CD4-positive, alpha-beta T cell treated with Interferon gamma for 1 hour (primary cell): ENCODE measurements at places on chromosomes 1 and 21.

DNA sequence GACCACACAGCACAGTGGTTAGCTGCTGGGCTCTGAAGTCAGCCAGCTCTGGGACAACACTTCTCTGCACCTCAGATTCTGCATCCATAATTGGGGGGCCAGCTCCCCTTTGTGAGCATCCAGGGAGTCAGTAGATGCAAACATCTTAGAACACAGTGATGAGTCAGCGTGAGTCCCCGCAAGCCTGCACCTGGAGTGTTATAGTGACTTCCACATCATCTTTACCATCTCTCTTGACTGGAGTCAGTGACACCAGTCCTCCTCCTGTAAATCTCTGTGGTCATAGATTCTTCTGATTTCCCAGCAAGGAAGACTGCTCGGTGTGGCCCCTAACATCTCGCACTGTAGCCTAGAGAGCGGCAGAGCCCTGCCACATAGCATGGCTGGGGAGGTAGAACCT lies 13.9 kb upstream of the EDN2 start:
- DNase-seq = no peak

- no peak for DNase-seq
Measured at GRCh38 chr1:43363283-43363934, 4.4 kb downstream of the ELOVL1 start.

DNA sequence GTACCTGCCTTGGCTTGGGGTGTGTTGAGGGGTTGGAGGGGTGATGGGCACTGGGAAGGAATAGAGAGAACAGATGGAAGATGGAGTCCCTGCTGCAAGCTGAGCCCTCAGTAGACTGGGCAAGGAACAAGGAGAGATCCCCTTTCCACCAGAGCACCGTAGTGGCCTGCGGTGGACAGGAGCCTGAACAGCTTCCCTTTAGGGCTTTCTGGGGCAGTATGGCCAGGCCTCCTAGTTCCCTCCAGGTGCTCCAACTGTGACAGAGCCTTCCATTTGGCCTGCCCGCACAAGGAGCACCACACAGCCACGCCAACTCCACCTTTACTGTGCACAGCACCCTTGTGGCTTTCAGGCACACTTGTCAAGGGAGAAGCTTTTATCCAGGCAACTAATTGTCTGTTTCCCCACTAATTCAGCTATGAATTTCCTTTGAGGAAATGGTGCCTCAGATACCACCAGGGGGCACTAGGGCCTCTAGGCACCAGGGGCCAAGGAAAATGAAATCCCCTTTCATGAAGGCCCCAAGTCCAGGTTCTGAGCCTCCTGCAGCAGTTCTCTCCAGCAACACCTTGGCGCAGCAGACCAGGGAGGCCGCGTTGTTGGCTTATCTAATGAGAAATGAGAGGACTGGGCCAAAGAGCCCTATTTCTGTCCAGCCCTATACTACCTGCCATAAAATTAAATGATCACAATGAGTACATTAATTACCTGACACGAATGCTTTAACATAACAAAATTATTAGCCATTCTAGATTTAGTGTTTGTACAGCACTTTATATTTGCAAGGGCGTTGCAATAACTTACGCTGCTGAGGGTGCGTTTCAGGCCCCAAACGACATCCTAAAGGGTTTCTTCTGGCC lies 23.1 kb upstream of the ERI3 start:
- peak; percentile 27 for DNase-seq

DNA sequence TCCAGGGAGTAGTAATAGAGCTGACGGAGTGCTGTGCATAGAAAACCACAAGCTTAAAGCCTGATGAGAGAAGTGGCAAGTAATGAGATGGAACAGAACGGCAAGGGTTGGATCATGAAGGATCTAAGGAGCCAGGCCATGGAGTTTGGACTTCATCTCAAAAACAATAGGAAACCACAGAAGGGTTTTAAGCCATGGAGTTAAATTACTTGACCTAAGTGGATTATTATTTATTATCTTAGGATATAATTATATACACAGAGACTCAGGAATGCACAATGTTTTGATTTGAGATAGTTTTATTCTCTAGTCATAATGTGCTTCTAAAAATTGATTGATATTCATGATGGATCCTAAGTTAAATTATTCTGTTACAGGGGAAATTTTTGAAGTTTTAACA lies 242.4 kb downstream of the PLPP3 start:
- no peak for DNase-seq

DNA sequence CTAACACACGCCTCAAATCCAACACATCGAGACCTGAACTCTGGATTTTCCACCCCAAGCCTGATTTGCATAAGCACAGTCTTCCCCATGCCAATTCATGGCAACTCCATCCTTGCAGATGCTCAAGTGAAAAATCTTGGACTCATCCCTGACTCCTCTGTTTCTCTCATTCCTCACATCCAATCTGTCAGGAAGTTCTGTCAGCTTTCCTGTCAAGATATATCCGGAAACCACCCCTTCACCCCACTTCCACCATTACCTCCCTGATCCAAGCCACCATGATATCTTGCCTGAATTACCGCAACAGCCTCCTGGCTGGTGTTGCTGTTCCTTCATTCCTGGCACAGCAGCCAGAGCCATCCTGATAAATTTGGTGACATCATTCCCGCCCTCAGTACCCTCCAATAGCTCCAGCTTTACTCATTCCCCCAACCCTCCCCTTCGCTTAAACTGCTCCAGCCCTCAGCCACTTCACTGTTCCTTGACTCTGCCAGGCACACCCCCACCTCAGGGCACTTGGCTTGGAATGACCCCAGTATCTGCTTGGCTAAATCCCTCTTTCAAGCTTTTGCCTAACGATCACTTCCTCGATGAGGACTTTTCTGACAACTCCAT lies 17.4 kb downstream of the TCEA3 start:
- DNase-seq = no peak

DNA sequence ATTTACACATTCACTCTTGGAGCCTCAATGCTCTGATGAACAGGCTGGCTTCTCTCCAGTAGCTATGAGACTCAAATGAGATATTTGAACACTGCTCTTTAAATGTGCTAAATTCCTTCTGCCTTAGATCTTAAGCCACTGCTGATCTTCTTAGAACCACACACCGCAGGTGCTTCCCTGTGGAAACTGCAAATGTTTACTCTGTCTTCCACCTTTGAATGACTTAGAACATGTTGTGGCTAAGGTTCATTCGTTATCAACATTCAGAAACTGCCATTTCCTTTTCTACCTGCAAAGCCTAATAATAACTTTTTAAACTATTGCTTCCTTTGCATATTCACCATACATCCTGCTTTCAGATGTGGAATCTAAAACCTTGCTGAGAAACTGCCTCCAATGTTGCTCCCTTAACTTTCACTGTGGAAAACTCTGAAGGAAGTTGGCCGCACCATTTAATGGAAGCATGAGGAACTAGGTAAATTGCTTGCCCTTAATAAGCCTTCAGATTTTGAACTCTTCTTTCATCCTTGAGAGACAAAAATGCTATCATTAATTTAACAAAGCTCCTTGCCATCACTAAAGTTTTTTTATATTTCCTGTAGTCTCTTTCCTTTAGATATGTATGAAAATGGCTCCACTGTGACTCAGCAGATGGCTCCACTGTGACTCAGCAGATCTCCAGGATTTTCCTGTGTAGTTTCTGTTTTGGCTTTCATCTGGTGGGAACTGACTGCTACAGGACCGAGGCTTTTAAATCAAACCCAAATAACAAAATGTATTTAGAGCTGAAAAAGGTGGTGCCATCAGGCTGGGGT lies 143.8 kb downstream of the TNFSF18 start:
- peak; percentile 1 for DNase-seq

GRCh38 chr1:226717256-226717909 lies 21.7 kb downstream of the ITPKB start:
- DNase-seq = peak; percentile 38

GRCh38 chr1:201013031-201013485 lies 10.5 kb downstream of the KIF21B start:
- DNase-seq = peak; percentile 60

DNA sequence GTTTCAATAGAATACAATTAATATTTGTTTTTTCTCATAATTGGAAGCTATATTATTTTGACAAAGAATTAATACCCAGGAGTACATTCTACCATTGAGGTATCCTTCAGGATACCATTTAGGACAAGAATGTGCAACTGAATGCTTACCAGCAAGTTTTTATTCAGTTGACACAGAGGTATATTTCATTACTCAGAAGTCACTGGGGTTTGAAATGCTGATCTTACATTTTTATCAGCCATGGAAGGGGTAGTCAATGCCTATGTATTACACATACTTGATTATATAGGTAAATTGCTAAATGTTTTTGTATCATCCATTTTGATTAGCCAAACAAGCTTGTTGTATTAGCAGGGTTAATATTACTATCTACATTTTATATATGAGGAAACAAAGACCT lies 48.0 kb downstream of the C1orf87 start:
- DNase-seq = no peak

GRCh38 chr1:10730985-10731384 lies 65.5 kb downstream of the CASZ1 start:
- DNase-seq = no peak

GRCh38 chr1:246508897-246509688 lies 2.0 kb upstream of the SMYD3 start:
- no peak for DNase-seq

GRCh38 chr1:225849925-225850324 lies 32.3 kb downstream of the TMEM63A start:
- peak; percentile 37 for DNase-seq

- no peak for DNase-seq
Measured at GRCh38 chr1:39046613-39047210, 20.6 kb downstream of the NDUFS5 start.

- no peak for DNase-seq
Measured at GRCh38 chr21:21151231-21151630, 153.0 kb downstream of the NCAM2 start.

GRCh38 chr1:59520827-59521418 lies 224.0 kb downstream of the FGGY start:
- DNase-seq = no peak
